GM23248 (cell line): ENCODE measurements at places on chromosomes 16 and 17. TPM values are rescaled to one million over a fixed set of nuclear protein-coding genes. Genes with fewer than 3 reads are reported as not detected.

DNA sequence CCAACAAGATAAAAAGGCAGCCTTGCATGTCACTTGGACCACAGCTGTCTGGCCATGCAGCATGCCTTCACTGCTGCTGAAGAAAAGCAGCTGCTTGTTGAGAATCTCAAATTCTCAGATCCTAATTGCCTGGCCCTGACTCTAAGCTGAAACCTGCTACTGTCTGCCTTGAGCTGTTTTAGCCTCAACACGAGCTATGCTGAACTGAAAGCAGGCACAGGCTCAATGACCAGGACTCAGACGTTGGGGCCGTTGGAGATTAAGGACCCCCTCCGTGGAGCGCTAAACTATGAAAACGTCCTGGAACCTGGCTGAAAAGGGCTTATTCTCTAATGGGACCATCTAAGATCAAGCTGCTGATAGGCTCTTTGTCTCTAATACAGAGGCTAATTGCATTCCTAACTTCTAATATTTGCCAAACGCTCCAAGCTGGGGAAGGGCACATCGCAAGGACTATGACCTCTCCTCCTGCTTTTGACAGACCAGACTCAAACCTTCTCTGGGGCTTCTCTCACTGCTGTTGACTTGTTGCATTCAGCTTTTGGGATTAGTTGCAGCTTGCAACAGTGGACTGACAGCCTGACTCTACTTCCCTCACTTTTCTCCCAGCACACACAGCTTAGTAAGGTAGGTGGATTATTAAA is 4.6 kb upstream of the PLK1 start:
- no peak for DNase-seq
- peaks cover 7% of the 10 kb centered on the region; the same call in 1 of the 2 replicates for H3K36me3 ChIP-seq
- H3K27ac ChIP-seq: no peak overlapping the region

DNA sequence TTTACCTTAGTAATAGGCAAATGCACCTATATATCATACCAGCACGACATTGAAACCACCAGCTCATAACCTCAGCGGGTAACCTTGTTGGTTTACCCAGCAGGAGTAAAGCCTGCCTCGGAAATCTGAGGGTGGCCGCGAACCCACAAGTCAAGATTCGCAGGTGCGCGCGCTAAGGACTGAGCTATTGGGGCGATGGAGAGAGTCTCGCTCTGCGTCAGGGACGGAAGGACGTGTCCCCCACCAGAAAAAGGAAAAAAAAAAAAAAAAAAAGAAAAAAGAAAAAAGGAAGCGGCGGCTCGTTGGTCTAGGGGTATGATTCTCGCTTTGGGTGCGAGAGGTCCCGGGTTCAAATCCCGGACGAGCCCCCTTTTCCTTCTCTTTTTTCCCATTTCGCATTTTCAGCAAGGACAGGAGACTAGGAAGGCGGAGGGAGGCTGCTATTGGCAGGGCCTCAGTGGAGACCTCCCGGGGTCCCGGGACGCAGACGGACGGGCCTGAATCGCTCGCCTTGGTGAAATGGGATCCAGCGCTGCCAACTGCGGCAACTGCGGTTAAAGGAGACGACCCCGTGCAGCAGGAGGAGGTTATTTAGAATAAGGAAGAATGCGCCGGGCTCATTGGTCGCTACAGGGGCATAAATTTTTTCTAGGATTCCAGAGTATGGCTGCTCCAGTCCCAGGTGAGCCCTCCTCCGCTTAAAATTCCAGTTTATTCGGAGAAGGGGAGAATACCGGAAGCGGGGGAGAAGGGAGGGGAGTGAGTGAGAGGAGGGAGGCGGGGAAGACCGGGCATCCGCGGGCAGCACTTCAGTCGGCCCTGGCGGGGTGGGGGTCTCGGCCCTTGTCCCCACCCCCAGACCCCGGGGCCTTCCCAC is at the start of gene OR1F1:
OR1F1 (plus strand) TSS at position 407 of the 877 bp plus-strand sequence.
- H3K4me1 ChIP-seq: peaks cover 6% of the 10 kb centered on the region; the same call in 1 of the 2 replicates
- H3K36me3 ChIP-seq: no peaks in the 10 kb centered on the region
- DNase-seq: peak; percentile 54
- H3K27me3 ChIP-seq: no peaks in the 10 kb centered on the region
- peak within 1 kb of the TSS; percentile 79 for H3K4me3 ChIP-seq
- no peak within 1 kb of the TSS for H3K27ac ChIP-seq

Gene GAST
- total RNA-seq: not detected in 2 replicates

DNA sequence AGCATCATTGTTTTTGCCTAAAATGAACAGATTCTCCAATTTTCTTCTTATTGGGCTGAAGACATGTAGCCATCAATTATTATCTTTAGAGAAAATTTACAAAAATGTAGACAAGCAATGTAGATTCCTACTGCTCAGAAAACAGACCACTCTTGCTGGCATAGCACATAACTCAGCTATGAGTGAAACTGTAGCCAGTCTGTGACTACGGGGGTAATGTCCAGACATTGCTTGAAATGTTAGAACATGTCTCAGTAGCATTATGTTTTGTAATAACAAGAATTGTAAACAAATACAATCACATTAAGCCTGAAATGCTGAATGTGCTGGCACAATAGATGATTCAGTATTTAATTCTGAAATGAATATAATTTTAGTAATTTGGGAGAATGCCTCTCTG is 265.7 kb upstream of the KCNJ16 start:
- no peak overlapping the region for H3K4me3 ChIP-seq
- 0 out of 2 replicates have a peak, but pooled peaks cover 7% of the 10 kb centered on the region for H3K4me1 ChIP-seq
- no peak overlapping the region for H3K27ac ChIP-seq
- H3K27me3 ChIP-seq: no peaks in the 10 kb centered on the region

DNA sequence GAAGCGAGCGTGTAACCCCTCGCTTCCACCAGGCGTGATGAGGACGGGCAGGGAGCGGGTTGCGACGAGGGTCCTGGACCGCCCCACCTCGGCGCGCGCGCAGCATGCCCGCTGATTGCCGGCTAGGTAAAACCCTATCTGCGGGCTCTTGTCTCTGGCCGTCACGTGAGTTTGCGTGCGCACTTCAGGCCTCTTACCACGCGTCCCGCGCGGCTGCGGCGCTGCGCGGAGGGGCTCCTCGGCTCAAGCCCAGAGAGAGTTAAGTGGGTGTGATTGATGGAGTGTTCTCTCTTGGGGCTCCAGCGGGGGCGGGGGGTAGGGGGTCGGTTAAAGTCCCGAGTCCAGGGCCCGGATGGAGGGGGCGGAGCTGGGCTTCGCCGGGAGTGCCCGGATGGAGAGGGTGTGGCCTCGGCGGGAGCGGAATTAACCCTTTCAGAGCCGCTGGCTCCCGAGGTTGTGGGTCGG is 7.9 kb downstream of the KDM6B start:
- H3K27me3 ChIP-seq: no peaks in the 10 kb centered on the region
- H3K4me3 ChIP-seq: peak overlapping the region; percentile 79
- DNase-seq: peak; percentile 92
- H3K27ac ChIP-seq: peak overlapping the region; percentile 99

GRCh38 chr17:51580869-51581268 is 320.5 kb downstream of the UTP18 start:
- H3K36me3 ChIP-seq: no peaks in the 10 kb centered on the region
- DNase-seq: no peak
- no peak overlapping the region for H3K4me3 ChIP-seq
- no peaks in the 10 kb centered on the region for H3K4me1 ChIP-seq
- no peak overlapping the region for H3K27ac ChIP-seq
- H3K27me3 ChIP-seq: no peaks in the 10 kb centered on the region

Gene ASGR2
- not detected in 2 replicates for total RNA-seq

DNA sequence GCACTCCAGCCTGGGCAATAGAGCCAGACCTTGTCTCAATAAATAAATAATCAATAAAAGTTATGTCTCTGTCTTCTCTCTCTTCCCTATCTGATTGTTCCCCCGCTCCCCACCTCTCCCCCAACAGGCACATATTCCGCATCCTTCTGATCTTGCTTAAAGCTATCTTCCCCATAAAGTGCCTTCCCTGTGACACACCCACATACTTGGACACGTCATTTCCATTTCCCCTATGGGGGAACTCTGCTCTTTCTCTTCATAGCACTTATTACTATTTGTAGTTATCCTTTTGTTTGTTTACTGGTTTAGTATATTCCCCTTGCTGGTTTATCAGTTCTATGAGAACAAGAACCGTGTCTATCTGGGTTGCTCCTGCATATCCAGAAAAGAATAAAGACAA is 14.9 kb downstream of the MYO1D start:
- no peaks in the 10 kb centered on the region for H3K36me3 ChIP-seq
- no peak for DNase-seq
- no peaks in the 10 kb centered on the region for H3K27me3 ChIP-seq
- H3K27ac ChIP-seq: no peak overlapping the region

GRCh38 chr17:50036455-50037261 is 19.3 kb upstream of the ITGA3 start:
- DNase-seq: no peak
- no peak overlapping the region for H3K27ac ChIP-seq
- H3K4me1 ChIP-seq: peaks cover 36% of the 10 kb centered on the region
- no peaks in the 10 kb centered on the region for H3K36me3 ChIP-seq
- H3K27me3 ChIP-seq: no peaks in the 10 kb centered on the region
- no peak overlapping the region for H3K4me3 ChIP-seq

DNA sequence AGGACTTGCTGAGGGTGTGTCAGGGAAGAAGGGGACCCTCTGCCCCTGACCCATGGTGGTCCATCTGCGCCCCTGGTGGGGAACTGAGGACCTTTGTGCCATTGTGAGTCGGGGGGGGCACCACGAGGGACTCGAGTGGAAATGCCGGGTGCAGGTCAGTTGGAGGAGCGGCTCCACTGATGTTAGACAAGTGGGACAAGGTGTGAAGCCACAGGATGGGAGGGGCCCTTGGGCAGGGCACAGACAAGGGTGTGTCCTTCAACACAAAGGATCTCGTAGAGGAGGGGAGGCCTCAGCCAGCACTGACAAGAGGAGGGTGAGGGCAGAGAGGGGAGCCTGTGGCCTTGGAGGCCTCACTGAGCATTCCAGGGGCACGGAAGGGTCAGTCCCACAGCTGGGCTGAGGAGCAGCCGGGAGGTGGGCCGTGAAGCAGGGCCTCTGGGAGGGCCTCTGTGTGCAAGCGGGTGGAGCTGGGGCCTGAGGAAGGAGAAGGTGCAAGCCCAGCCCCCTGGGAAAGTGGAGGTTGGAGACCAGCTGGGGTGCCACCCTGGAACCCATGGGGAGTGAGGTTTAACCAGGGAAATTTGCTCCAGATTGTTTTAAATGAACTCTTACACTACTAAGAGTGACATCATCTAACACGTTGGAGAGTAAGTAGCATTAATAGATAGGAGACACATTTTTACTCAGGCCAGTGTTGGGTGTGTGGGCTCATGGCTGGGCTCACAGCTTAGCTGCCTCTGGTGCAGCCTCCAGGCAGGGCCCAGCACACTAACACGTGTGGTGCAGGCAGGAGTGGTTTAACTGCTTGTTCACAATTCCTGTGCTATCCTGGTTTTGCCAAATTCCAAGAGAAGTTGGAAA is 27.9 kb downstream of the NARF start:
- H3K27ac ChIP-seq: no peak overlapping the region
- peaks cover 6% of the 10 kb centered on the region; the same call in 1 of the 2 replicates for H3K36me3 ChIP-seq
- no peaks in the 10 kb centered on the region for H3K27me3 ChIP-seq
- H3K4me3 ChIP-seq: no peak overlapping the region
- peaks cover 12% of the 10 kb centered on the region for H3K4me1 ChIP-seq

Gene HSD11B2
- total RNA-seq: not detected in 2 replicates

DNA sequence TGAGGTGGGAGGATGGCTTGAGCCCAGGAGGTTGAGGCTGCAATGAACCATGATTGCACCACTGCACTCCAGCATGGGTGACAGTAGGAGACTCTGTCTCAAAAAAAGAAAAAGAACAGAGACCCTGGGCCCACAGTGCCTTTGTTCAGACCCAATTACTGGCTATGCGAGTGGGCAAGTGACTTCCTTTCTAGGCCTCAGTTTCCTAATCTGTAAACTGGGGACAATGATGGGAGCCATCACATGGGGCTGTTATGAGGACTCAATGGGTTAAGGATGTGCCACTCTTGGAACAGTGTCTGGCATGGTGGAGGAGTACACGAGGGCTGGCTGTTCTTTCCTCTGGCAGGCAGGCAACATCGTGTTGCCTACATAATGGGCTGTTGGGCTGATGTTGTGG is 47.3 kb upstream of the NDRG4 start:
- no peaks in the 10 kb centered on the region for H3K36me3 ChIP-seq
- no peak for DNase-seq
- H3K4me3 ChIP-seq: no peak overlapping the region
- H3K4me1 ChIP-seq: no peaks in the 10 kb centered on the region

Gene PRR35
- total RNA-seq: not detected in 2 replicates

GRCh38 chr16:83713597-83713996 is 94.2 kb upstream of the HSBP1 start:
- H3K4me1 ChIP-seq: peaks cover 13% of the 10 kb centered on the region
- H3K4me3 ChIP-seq: no peak overlapping the region
- no peak for DNase-seq
- no peaks in the 10 kb centered on the region for H3K27me3 ChIP-seq
- H3K36me3 ChIP-seq: no peaks in the 10 kb centered on the region
- H3K27ac ChIP-seq: no peak overlapping the region

DNA sequence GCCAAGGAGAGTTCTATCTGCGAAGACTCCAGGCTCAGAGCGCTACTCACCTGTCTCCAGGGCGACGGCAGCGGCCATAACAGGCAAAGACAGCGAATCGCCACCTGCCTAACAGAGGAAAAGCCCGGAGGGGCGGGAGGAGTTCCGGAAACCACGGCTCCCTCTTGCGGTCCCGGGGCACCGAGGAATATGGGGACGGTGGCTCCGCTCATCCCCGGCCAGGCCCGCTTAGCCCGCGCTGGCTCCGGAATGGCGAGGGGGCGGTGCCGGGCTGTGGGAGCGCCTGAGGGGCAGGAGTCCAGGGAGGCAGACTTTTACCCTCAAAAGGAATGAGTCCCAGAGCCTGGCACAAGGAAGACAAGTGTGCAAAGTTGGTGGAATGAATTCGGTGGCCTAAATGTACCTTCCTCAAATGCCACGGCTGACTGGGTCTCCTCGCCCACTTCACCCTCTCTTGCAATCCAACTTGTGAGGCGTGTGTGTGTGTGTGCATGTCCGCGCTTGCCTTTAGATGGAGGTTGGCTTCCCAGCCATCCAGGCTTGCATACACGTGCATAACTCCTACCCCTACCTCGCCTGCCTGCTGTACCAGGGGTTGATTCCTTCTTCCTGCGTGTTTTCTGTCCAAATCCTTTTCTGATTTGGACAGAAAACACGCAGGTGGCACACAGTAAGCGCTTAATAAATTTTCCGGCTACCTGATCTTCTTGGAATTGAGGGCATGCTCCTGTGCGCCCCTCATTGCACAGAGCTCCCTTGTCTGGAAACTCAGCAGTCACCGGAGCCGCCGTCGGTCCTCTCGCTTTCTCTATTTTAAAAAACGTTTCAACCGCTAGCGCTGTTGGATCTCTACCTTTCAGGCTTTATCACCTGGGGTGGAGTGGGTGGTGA is 3.5 kb downstream of the C17orf100 start:
- H3K27ac ChIP-seq: no peak overlapping the region
- DNase-seq: no peak
- no peak overlapping the region for H3K4me3 ChIP-seq
- H3K27me3 ChIP-seq: peaks cover 20% of the 10 kb centered on the region
- peaks cover 18% of the 10 kb centered on the region; the same call in 1 of the 2 replicates for H3K4me1 ChIP-seq
